ENCODE measurements at places on chromosomes 16 and 17.

DNA sequence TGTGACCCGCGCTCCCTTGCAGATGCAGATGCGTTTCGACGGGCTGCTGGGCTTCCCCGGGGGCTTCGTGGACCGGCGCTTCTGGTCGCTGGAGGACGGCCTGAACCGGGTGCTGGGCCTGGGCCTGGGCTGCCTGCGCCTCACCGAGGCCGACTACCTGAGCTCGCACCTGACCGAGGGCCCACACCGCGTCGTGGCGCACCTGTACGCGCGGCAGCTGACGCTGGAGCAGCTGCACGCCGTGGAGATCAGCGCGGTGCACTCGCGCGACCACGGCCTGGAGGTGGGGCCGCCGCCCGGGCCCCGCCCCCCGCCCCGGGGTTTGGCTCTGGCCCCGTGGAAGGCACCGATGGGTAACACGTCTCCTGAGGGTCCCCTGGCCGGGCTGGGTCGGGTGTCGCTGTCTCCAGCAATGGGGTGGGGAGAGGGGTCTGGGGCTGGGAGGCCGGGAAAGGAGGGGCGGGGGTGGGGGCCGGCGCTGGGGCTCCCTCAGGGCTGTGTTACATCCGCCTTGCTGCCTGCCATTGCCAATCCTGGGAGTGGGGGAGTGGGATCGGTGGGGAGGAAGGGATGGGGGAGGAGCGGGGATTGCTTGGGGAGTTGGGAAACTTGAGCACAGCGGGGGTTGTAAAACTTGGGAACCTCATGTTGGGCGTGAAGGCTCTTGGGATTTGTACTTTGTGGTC, 737 bp downstream of the NUDT16L1 start:
- peak; percentile 14 for DNase-seq

GRCh38 chr17:37299257-37299980, 76.4 kb upstream of the C17orf78 start:
- DNase-seq = no peak

- no peak for DNase-seq
Observed at GRCh38 chr16:57577691-57578224, 35.3 kb downstream of the ADGRG5 start.

- no peak for DNase-seq
Observed at GRCh38 chr16:11973070-11973469, 3.5 kb upstream of the SNX29 start.

- DNase-seq = no peak
Observed at GRCh38 chr17:34644941-34645550, 65.7 kb downstream of the TMEM132E start.

DNA sequence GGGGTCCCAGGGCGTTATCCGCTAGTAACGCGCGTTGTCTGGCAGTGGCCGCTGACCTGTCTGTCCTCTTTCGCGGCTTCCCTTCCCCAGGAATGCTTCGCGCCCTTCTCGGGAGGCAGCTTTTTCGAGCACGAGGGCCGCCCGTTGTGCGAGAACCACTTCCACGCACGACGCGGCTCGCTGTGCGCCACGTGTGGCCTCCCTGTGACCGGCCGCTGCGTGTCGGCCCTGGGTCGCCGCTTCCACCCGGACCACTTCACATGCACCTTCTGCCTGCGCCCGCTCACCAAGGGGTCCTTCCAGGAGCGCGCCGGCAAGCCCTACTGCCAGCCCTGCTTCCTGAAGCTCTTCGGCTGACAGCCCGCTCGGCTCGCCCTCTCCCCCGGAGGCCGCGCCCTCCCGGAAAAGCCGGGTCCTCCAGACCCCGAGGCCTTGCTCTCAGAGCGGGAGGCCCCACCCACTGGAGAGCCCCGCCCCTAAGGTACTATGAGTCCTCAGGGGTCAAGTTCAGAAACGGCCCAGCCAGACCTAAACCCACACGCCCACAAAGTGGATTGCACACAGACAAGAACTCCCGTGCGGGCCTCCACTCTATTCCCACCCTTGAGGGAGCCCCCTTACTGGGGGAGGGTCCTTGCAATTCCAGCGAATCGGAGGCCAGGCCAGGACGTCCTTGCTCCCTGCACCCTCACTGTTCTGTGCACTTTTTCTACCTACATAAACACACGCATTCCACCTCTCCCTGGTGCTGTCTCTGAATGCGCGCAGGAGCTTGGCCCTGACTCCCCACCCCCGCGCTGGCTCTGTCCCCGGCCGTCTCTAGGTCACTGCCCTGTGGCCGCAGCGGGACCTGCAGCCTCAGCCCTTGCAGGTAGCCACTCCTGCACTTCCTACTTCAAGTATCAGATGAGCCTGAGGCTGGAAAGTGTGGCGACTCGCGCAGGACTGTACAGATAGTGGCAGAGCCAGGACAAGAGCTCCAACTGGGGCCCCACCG, 5.4 kb upstream of the SLC5A2 start:
- no peak for DNase-seq

GRCh38 chr17:36647636-36648035, 46.3 kb downstream of the MRM1 start:
- DNase-seq = no peak

GRCh38 chr16:50591800-50592771, 43.9 kb downstream of the NKD1 start:
- no peak for DNase-seq

GRCh38 chr17:19313066-19313745, 49.3 kb downstream of the B9D1 start:
- no peak for DNase-seq

DNA sequence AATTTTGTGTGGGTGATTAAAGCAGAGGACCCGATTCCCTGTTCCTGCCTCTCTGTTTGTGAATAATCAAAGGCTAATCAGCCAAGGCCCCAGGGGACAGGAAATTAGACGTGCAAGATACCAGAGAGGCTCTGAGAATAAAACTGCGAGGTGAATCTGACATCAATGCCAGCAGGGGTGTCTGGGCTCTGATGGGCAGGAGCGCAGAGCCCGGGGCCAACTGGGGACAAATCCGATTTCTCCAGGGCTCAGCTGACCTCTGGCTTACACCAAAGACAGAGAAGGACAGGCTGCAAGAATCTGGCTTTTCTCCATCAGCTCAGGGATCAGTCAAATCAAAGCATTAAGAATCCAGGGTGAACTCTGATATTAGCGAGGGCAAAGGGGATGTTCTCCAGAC, 174.3 kb downstream of the XYLT1 start:
- no peak for DNase-seq

GRCh38 chr17:74872313-74873036, at the start of gene FDXR:
TSS of gene FDXR (minus strand) at chr17:74872994. CDS start at chr17:74872944, 50 bp downstream.
- DNase-seq = no peak

DNA sequence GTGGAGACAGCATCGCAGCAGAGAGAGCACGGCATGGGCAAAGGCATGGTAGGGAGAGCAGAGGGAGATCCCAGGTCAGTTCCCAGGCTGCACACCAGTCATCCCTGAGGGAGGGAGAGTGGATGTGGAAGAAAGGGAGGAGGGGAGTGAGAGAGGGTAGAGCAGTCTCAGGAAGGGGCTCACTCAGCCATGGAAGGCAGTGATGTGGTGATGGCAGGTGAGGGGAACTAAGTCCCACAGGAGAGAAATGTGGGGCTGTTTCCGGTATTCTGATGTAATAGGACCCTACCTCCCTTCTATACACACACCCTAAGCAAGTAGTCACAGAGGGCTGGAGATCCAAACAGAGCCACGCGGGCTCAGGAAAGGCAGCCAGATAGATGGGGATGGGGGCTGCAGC, 500.3 kb upstream of the CDH11 start:
- no peak for DNase-seq

GRCh38 chr17:27475981-27476895, 20.0 kb downstream of the KSR1 start:
- no peak for DNase-seq

- DNase-seq = no peak
Observed at GRCh38 chr16:72811188-72811720, 236.7 kb downstream of the ZFHX3 start.

DNA sequence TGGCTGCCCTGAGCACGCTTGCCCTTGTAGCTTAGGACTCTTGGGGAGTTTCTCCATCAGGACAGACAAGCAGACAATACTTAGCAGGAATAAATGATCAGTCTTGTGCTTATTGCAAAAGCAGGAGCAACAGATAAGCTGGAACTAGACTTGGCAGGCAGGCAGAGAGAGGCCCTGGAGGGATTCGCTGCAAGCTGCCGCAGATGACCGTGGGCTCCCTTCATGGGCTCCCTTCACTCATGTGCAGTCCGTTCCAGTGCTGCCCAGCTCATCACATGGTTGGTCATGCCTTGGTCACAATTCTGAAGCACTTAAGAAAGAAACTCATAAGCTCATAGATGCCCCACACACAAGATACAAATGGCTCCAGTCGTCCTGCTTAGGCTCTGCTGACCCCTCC, 2.4 kb upstream of the SLC5A10 start:
- DNase-seq = no peak

DNA sequence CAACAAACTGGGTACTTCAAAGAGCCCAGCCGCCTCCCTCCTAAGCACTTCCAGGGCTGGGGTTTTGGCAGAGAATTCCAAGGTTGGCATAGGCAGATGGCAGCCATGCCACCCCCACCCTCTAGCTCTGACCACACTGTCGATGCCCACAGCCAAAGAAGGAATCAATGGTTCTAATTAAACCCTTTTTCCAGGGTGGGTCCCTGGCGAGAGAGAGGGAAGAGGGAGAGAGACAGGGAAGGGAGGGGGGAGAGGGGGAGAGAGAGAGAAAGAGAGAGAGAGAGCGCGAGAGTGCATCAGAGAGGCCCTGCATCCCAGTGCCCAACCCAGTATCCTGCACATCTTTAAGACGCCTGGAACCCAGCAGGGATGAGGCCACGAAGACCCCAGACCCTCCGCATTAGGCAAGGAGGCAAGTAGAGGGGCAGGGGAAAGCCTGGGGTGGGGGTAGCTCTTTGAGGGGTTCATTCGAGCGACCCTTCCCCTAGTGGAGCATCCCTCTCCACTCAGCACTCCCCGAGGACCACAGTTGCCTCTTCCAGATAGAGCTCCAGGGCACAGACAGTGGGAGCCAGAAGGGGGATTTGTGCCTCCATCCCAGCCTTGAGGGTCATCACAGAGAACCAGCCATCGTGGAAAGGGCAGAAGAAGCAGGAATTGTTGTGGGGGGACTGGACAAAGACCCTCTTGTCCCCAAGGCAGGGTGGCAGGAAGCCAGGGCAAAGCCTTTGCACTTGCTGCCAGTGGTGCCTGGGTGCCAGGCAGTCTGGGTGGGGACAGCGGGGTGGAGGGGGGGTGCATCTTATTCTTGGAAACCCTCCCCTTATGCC, 2.6 kb downstream of the SRCIN1 start:
- DNase-seq = no peak

GRCh38 chr16:85227084-85227945, 115.0 kb upstream of the CIBAR2 start:
- no peak for DNase-seq

GRCh38 chr17:69457603-69458002, 43.1 kb downstream of the MAP2K6 start:
- DNase-seq = no peak

- DNase-seq = no peak
Observed at GRCh38 chr16:31093132-31093703, 1.4 kb downstream of the VKORC1 start.

GRCh38 chr17:79546386-79546785, 64.5 kb downstream of the RBFOX3 start:
- no peak for DNase-seq

GRCh38 chr17:6660101-6660500, 8.5 kb downstream of the C17orf100 start:
- no peak for DNase-seq

DNA sequence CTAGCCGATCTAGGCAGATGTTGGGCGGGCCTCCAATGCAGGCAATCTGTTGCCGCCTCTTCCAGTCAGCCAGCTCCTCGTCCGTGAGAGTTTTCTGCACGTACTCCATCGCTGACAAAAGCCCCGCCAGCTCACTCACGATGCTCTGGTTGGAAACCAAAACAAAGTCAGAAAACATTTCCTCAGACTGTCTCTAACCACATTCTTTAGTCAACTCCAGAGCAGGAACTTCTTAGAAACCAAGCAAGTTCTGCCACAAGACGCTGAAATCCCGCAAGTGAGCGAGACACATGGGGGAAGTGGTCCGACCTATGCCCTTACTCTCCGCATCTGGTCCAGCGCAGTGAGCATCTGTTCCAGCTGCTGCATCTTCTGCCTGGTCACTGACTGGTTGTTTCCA, 49.1 kb downstream of the STAT5A start:
- peak; percentile 34 for DNase-seq

DNA sequence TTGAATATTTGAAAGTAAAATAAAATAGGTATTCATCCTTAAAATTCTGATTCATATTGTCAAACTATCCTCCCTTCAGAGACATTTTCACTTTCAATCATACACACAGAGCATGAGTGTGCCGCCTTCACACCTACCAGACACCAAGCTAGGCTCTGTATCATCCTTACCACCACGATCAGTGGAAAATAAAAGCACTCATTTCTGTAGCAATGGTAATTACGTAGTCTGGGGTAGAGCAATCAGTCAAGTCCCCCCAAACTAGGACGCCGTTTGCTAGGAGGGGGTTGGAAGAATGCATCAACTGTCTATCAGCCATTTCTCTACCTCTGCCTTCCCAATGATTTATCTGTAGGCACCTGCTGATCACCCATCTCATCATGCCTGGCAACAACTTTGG, 84.6 kb upstream of the GRIN2A start:
- no peak for DNase-seq

DNA sequence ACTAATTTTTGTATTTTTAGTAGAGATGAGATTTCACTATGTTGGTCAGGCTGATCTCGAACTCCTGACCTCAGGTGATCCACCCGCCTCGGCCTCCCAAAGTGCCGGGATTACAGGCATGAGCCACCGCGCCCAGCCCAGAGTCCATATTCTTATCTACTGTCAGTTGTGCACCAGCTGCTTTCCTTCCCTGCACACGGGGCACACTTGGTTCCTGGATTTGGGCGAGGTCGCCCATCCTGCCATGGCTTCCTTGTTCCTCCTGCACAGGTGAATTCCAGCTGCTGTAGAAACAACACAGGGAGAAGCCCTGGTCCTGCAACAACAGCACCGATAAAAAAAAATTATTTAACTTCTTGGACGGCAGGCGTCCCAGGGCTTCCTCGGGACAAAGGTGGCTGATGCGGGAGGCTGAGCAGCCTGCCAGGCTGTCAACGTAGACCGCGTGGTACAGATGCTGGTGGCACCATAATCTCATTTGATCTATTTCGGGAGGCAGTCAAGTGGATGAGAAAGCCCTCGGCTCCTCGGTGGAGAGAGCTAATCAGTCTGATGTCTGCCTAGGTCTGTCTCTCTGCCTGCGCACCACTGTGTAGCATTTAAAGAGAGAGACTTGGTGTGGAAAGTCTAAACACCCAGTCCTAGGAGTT, 19.1 kb downstream of the RGS9 start:
- DNase-seq = no peak

DNA sequence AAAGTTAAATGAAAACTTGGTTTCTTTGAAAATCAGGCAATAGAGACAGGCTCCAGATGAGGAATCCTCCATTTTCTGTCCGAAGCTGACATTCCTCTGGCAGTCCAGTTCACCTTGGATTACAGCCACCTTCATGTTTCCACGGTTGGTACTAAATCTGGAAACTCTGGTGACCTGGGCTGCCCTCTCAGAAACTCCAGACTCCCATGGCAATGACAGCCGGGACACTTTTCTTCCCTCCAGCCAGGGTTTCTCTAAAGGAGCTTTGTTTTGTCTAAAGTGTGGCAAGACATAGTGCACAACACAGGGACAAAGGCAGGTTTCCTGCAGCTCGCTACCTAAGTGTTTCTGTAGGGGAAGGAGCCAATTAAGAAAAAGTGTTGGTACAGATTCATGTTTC, 36.0 kb downstream of the CLUAP1 start:
- DNase-seq = no peak

Data from stimulated activated CD4-positive, alpha-beta T cell treated with anti-CD3 and anti-CD28 coated beads, Interleukin-1b, Interleukin-23, amount 100 ng/mL, for 1 hour (primary cell).